ENCODE measurements at places on chromosomes 13 and 19.

DNA sequence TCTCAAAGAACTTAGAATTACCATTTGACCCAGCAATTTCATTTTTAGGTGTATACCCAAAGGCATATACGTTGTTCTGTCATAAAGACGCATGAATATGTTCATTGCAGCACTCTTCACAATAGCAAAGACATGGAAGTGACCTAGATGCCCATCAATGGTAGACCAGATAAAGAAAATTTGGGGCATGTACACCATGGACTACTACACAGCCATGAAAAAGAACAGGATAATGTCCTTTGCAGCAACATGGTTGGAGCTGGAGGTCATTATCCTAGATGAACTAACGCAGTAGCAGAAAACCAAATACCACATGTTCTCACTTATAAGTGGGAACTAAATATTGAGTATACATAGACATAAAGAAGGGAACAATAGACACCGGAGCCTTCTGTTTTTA, 20.7 kb downstream of the PAN3 start:
- DNase-seq = no peak

- no peak for DNase-seq
Measured at GRCh38 chr19:5260381-5260967, 80.1 kb downstream of the PTPRS start.

- no peak for DNase-seq
Measured at GRCh38 chr13:105918842-105919741, 616.4 kb downstream of the EFNB2 start.

GRCh38 chr13:24253520-24254145, 55.7 kb upstream of the C1QTNF9 start:
- no peak for DNase-seq

GRCh38 chr13:36217456-36217855, 3.1 kb upstream of the SOHLH2 start:
- no peak for DNase-seq

Measured in stimulated activated CD8-positive, alpha-beta memory T cell treated with anti-CD3 and anti-CD28 coated beads, Interleukin-2, amount 100 ng/mL, for 48 hours (primary cell).